ENCODE measurements at places on chromosomes 12 and 14.

DNA sequence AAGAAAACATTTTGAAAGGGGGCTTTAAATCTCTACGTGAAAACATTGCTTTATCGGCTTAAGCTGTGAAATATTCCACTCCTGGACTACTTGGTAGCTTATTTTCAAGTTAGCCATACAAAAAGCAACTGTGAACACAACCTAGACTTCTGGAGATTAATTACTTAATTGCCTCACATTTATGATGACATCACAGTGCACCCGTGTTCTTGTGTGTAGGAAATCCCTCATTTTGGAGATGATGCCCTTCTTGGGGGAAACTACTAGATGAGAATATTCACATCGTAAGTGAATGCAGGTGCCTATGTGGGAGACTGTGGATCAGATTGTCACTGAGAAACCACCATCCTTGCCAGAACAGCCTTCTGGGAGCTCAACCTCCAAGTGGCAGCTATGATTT, 10.5 kb upstream of the B4GALNT3 start:
- no peak for DNase-seq

DNA sequence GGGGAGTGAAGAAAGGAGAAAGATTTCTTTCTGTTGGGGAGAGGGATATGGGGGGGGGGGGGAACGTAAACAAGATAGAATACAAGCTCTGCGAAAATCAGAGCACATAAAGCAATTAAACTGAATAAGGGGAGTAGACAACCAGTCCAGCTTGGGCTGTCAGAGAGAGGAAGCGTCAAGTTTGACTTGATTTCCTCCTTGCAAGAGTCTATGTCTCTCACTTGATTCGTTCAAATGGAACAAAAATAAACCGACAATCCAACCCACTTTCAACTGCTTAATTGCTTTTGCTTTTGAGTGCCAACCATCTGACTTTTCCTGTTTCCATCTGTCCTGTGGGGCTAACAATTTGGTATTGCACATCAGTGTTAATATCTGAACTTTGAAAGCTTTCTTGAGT, 942 bp downstream of the SYT1 start:
- DNase-seq = no peak

DNA sequence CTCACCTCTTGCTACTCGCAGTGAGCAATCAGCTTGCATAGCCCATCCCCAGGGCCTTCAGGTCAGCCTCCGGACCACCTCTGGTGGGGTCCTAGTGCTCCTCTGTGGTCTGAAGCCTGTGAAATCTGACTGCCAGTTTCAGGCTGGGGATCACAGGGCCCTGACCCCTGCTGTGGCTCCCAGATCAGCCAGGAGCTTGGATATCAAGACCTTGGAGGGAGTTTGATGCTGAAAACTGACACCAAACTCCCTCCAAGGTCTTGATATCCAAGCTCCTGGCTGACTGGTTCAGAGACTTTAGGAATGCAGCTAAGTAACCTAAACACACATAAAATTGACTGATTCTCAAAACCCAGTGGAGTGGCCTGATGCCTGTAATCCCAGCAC, 19.8 kb upstream of the DHRS4 start:
- no peak for DNase-seq

GRCh38 chr14:36505892-36506731, 13.9 kb downstream of the NKX2-1 start:
- DNase-seq = no peak

GRCh38 chr12:13304924-13305323, 108.4 kb downstream of the EMP1 start:
- DNase-seq = no peak

GRCh38 chr14:50447461-50447860, 50.8 kb upstream of the CDKL1 start:
- no peak for DNase-seq

GRCh38 chr14:92645841-92646478, 102.5 kb downstream of the LGMN start:
- DNase-seq = no peak

- no peak for DNase-seq
Observed at GRCh38 chr12:124765581-124766489, 97.8 kb downstream of the SCARB1 start.

GRCh38 chr14:104913435-104913834, 11.2 kb upstream of the PLD4 start:
- DNase-seq = peak; percentile 4

DNA sequence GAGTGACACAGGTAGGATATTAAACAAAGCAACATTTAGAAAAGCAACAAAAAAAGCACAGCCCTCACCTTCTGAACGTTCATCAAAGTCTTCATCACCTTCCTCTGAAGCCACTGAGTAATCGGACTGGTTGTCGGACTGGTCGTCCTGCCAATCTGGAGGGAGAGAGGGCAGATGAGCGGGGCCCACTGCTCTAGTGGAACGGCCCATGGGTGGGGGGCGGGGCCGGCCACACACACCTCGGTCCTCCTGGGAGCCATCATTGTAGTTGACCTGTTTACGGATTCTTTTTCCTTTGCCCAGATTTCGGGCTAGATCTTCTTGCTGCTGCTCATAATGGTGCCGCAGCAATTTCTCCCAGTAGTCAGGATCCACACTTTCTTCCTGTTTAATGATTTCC, 14.9 kb upstream of the NOP2 start:
- DNase-seq = no peak
